ENCODE measurements at places on chromosomes 3 and 15.

GRCh38 chr3:58627570-58627885 lies 39.0 kb downstream of the FAM3D start:
- no peak for DNase-seq

DNA sequence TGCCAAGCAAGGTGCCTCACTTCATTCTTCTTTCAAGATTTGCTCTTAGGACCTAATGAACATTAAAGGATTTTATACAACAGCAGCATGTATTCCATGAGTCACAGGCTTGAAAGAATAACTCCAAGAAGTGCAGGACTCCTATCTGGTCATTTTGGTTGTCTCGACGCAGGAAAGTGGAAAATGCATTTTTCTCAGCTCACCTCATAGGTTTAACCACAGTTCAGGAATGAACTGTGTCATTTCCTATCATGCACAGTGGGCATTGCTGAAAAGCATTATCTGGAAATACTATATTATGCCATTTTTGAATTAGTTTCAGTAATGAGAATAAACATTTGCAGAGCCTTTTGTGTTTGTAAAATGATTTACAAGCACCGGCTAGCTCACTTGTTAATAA lies 98.7 kb upstream of the BFSP2 start:
- DNase-seq: no peak

GRCh38 chr3:88984256-88984655 lies 123.2 kb upstream of the EPHA3 start:
- no peak for DNase-seq

DNA sequence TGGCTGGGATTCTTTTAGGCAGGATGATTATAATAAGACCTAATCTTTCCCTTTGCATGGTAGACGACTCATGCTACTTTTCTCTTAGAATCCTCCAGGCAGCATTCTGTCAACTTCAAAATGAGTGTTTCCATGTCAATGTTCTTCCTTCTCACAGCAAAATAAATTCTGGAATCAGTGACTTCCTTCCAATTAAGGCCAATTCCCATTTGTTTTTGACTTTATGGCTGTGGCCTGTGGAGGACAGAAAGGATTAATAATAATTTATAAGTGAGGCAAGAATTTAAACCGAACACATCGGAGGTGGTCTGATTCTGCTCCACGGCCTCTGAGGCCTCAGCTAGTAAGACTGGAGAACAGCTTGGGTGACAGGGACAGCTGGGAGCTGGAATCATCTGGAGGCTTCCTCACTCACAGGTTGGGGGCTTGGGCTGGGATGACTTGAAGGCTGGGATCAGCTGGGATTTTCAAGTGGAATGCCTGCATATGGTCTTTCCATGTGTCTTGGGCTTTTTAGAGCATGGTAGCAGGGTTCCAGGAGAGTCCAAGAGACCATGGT lies 241.8 kb upstream of the MCTP2 start:
- DNase-seq: no peak

DNA sequence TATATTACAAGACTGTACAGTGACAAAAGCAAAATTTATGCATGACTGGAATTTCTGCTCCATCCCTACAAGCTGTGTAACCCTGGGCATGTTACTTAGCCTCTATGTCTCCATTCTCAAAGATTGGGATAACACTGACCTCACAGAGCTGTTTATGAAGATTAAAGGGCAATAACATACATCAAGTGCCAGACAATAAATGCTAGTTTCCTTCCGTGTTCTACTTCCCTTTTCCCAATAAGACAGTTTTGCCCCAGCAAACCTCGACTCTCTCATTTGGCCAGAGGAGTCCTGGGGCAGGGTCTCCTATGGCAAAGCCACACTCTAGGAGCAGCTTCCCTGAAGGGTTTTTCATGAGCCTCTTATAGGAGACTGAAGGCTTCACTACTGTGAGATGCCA lies 7.5 kb downstream of the HEXA start:
- no peak for DNase-seq
